Mucosa of gallbladder (tissue), 1 donor: ENCODE measurements at places on chromosomes 2 and 18.

DNA sequence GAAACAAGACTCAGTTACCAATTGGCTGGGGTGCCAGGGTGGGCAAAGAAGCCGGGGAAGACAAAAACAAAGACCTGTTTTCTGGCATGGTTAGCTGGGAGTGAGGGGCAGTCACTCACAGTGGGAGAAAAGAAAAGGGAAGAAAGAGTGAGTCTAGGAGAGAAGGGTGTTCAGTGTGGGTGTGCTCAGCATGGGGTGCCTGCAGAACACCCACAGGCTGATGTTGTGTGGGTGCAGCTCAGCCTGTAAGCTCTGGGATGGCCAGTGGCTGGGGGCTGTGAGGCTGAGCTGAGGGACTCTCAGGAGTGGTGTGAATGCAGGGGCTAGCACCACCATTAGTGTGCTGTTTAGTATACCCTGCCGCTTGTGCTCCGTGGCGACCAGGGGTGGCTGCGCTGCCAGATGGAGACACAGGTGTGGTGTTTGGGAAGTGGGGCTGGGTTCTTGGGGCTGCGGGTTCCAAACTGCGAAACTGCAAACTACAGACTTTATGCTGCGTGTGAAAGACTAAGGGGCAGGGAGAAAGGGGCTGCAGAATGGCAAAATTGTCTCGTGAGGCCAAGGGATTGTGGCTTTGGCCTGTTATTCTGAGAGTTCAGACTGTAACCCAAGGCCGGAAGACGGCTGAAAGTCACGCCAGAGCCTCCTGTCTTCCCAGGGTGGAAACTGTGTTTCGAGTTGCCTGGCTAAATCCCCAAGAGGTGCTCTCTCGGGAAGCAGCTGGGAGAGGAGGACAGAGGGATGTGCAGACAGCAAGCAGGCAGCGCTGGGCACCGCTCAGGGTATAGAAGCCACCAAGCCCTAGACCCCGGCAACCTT lies 156.3 kb downstream of the TTC32 start:
- DNase-seq: no peak

GRCh38 chr2:3622967-3623366 lies 28.1 kb downstream of the COLEC11 start:
- DNase-seq: no peak

DNA sequence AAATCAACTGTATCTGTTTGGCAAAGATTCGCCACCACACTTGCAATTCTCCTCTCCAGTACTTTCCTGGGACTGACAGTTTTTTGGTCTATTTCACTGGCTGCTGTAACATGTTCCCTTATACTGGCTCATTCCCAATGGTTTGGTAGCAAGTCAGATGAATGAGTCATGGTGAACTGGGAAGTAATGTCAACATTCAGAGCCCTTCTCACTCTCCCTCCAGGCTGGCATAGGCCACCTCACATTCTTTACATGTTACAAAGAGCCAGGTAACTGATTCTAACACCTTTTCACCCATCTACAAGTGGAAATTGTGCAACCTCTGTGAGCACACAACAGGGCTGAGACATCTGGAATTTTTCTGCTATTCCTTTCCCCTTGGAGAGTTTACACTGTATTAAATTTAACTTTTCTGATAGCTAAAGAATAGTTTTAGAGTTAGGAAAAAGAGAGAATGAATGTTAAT lies 111.3 kb upstream of the TLK1 start:
- DNase-seq: peak; percentile 59

DNA sequence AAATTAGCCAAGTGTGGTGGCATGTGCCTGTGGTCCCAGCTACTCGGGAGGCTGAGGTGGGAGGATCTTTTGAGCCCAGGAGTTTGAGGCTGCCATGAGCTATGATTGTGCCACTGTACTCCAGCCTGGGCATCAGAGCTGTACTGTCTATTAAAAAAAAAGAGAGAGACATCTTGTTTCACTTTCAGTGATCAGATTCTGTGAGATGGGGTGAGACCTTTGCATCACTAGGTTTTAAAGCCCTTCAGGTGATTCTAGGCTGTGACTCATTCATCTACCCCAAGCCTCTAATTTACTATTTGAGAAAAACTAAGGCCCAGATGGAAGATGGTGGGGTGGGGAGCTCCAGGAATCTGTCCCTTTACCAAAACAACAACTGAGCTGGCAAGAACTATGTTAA lies 7.1 kb downstream of the C2orf92 start:
- no peak for DNase-seq

DNA sequence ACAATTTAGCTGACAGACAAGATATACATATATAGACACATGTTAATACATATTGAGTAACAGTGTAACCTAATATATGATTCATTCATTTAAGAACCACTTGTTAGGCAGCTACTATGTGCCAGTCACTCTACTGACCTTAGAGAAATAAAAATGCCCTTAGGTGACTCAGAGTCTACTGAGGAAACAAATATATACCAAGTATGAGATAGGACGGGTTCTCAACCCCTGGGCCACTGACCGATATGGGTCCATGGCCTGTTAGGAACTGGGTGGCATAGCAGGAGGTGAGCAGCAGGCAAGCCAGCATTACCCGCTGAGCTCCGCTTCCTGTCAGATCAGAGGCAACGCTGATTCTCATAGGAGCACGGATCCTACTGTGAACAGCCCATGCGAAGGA lies 14.8 kb downstream of the STRN start:
- DNase-seq: no peak

- no peak for DNase-seq
Measured at GRCh38 chr2:111678161-111678560, 205.8 kb downstream of the ANAPC1 start.

DNA sequence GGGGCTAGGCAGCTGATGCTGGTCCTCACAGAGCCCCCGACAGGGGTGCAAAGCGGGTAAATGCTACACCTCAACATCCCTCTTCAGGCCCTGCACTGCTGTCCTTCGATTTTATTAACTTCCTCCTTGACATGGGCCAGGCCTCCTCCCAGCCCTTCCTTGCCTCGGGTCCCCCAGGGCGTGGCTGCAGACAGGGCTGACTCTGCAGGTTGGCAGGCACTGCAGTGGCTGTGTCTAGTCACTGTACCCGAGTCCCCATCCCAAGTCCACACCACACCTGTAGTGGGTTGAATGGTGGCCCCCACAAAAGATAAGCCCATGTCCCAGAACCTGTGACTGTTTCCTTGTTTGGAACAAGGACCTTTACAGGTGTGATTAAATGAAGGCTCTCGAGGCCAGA lies 140.2 kb downstream of the TWIST2 start:
- no peak for DNase-seq

DNA sequence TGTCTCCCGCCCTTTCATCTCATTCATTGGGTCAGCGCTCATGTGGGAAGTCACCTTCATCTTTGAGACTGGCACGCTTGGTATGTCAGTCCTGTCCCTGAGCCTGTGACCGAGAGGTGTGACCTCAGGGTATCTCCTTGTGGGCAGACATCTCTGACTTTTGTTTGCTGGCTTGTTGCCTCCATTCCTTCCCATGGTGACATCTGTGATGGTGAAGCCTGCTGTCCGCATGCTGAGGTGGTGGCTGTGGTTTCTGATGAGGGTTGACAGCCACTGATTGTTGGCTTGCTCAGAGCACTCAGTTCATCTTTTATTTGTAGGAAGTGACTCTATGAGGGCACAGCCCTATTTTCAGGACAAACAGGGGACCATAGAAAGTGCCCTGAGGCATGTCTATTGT lies 139.2 kb downstream of the SLC4A3 start:
- DNase-seq: no peak
